ENCODE measurements at places on chromosomes 4 and X. TPM values are rescaled to one million over a fixed set of nuclear protein-coding genes. Genes with fewer than 3 reads are reported as not detected.

SPANXC gene
- total RNA-seq = not detected

QDPR gene
- 70.7 TPM for total RNA-seq

GRCh38 chr4:73869130-73870055 is at the start of gene CXCL1:
Gene CXCL1 (plus strand): TSS chr4:73869393. CDS start chr4:73869471, 78 bp downstream.
- no peak for DNase-seq

DNA sequence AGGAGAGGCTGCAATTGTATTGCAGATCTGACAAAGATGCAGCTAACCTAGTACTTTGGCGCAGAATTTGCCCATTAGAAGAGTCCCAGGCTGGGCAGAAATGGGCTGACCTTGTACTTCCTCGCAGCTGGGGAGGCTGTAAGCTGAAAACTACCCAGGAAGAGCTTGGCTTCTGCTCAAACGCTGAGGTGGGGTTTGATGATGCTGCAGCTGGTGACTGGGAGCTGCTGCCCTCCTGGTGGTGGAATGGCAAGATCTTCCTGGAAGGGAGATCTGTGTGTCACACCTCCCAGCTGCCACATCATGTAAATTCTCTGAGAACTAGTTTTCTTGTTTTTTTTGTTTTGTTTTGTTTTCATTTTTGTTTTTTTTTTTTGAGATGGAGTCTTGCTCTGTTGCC is 17.4 kb downstream of the CCNG2 start:
- DNase-seq = no peak
